ENCODE measurements at places on chromosomes 7 and 10.

- DNase-seq, result no peak
These were observed 200.4 kb upstream of the NFE2L3 start for GRCh38 chr7:25951414-25952260.

- DNase-seq, result no peak
These were observed 349.7 kb upstream of the NRP1 start for GRCh38 chr10:33684211-33684611.

DNA sequence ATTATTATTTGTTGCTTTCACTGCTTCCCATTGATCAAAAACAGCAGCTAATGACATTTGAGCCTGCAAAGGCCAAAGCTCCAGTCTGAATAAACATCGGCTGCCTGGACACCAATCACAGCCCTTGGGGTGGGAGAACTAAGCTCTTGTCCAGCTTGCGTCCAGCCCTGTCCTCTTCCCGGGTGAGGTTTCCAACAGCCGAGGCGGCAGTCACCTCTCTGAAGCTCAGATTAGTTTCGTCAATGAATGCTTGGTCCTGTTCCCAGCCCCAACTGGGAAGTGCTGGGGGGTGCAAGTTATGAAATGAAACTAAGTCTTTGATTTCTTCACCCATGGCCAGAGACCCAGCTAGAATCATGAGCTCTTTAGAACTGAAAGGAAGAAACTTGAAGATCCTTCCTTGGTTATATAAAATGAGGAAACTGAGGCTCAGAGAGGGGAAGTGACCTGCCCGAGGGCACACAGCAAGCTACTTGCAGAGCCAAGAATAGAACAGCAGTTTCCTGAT, 114.0 kb upstream of the TCF7L2 start:
- no peak for DNase-seq

DNA sequence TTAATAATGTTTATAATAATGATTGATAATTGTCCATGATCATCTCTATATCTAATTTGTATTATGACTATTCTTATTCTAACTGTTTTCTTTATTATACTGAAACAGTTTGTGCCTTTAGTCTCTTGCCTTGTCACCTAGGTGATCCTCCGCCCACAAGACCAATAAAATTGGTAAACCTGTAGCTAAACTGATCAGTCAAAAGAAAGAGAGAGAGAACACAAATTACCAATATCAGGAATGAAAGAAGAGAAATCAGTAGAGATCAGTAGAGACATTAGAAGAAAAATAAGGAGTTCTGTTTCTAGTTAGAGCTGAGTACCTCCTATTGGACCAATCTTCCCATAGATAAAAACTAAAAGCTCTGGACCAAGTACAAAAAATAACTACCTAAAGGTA, 6.1 kb upstream of the COA1 start:
- no peak for DNase-seq

GRCh38 chr7:644381-645305, 81.9 kb upstream of the DNAAF5 start:
- DNase-seq, result no peak

GRCh38 chr10:127119936-127120335, 76.5 kb downstream of the INSYN2A start:
- DNase-seq, result no peak

- DNase-seq, result no peak
These were observed 16.4 kb downstream of the SH3PXD2A start for GRCh38 chr10:103838862-103839518.

GRCh38 chr7:95322854-95323253, 1.5 kb downstream of the PON1 start:
- no peak for DNase-seq

DNA sequence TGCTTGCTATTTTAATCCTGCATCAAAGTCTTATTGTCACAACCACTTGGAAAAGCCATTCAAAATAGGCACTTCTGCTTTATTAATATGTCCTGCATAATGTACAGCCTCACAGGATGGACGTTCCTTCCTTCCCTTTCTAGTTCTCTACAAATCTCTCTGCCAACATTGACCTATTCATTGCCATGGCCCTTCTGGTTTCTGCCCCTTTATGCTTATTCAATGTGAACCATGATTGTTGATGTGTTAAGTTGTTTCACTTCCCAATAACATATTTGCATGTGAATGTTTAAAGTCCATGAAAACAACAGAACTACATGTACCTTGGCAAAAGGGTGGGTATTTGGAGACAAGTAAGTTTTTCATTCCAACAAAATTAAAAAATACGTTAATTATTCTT, 45.7 kb downstream of the COL28A1 start:
- DNase-seq, result no peak

DNA sequence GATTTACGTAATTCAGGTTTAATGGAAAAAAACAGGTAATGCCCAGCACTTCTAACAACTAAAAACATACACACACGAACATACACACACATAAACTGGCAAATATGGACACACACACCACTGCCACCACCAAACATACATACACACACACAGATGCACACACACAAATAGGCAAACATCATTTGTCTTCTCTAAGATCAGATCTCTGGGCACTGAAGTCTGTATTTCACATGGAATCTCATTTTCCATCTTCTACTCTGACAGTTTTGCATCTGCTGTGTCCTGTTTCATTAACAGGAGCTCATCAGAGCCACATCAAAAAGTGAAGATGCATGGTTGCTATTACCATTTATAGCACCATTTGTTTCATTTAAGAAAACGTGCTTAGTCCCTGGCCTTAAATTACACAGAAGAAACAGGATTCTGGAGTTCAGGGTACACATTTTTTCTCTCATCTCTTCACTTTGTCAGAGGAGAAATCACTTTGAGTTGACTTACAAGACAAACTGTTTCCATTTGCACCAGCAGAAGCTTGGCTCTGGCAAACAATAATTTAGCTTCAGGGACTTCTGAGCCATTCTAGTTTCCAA, 165.3 kb downstream of the SORCS1 start:
- DNase-seq, result no peak

GRCh38 chr7:134782121-134782623, 2.7 kb downstream of the CALD1 start:
- no peak for DNase-seq

DNA sequence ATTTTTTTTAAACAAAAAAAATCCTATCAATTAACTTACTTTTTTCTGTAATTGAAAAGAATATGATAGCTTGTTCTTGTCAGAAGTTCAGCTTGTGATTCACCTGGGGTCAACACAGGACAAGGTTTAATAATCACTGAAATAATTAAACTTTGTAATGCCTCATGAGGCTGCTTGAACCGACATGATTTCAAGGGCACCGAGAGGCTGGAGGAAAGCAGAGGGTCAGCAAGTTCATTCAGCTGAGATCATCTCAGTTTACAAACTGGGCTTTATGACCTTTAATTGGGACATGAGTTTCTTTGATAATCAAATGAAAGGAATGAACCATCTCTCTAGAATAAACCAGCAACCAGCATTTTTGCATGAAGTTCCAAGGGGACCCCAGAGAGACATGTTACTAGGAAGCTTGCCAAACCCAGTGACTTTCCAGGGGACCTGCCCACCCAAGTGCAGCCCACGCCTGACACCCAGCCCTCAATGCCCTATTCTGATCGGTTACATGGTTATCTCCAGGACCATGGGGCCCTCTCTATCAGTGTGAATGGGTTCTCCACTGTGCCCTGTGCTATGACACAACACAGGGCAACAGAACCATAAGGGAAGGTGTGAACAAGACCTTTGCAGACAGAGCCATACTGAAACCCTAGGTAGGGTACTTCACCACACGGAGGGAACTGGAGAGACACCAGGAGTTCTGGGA, 7.8 kb upstream of the CYP3A4 start:
- DNase-seq, result no peak

GRCh38 chr10:5945190-5945509, 32.2 kb downstream of the IL15RA start:
- DNase-seq, result no peak

DNA sequence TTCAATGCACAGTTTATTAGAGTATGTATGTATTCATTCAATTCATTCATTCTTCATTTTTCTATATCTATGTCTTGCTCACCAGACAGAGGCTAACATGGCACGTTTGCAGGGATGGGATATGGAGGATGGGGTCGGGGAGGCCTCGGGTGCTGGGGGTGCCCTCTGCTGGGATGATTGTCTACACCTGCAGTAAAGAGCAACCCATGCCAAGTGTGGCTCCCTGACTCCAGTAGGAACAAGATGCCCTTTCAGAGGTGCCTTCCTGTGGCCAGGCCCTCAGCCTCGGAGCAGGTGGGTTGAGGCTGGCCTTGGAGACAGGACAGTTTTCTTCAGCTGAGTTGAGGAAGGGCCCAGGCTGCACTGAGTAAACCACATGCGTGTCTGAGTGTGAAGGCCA, 157.2 kb downstream of the SH2D4B start:
- no peak for DNase-seq

DNA sequence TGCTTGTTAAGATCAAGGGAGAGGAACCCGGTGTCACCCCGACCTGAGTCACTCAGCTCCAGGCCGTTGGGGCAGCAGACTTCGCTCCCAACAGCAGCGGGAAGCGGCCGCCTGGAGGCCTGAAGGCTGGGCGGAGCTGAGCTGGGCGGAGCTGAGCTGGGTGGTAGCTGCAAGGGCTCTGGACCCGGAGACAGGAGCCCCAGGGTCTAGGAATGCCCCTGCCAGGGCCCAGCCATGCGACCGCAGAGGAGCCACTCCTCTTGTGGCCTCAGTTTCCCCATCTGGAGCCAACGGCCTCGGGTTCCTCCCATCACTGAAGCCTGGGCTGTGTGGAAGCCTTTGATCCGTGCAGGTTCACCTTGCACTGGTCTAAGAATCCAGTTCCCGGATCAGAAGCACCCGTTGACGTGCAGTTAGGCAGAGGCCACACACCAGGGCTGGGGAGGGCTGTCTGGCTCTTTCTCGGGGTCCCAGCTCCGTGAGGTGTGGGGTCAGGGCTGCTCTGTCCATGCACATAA, 21.9 kb upstream of the DPYSL4 start:
- DNase-seq, result no peak

DNA sequence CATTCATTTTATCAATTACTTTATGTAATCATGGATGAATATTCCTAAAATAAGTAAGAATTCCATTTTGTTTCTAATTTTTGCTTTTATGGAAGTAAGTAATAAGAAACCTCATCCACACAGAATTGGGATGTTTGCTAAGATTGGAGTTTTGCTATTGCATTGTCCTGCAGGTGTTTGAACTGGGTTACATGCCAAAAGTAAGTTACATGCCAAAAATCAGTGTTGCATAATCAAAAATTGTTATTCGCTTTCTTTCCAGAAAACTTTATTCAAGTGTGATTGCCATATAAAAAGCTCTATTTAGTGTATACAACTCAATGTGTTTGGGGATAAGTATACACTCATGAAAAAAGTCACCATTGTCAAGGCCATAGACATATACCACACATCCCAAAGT, 346.7 kb upstream of the PLXDC2 start:
- no peak for DNase-seq

GRCh38 chr10:68075550-68076004, 494 bp upstream of the HERC4 start:
- no peak for DNase-seq

GRCh38 chr7:55550841-55551537, 21.3 kb downstream of the VOPP1 start:
- no peak for DNase-seq

DNA sequence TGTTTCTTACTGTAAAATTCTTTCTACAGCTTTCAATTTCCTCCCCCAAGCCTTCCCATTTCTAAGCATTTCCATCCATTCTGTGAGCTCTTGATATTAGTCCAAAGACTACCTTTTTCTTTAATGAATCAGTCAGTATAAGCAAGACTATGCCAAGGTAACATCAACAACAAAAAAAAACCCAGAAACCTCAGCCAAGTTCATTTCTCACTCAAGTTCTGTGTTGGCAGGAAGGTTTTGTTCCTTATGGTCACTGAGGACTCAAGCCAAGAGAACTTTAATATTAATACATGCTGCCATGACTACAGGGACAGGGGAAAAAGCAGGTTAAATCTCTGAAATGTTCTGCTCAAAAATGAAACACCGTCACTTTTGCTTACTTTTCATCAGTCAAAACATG, 621.2 kb upstream of the NRP1 start:
- DNase-seq, result no peak

GRCh38 chr10:75170215-75170614, 40.4 kb upstream of the VDAC2 start:
- DNase-seq, result no peak

DNA sequence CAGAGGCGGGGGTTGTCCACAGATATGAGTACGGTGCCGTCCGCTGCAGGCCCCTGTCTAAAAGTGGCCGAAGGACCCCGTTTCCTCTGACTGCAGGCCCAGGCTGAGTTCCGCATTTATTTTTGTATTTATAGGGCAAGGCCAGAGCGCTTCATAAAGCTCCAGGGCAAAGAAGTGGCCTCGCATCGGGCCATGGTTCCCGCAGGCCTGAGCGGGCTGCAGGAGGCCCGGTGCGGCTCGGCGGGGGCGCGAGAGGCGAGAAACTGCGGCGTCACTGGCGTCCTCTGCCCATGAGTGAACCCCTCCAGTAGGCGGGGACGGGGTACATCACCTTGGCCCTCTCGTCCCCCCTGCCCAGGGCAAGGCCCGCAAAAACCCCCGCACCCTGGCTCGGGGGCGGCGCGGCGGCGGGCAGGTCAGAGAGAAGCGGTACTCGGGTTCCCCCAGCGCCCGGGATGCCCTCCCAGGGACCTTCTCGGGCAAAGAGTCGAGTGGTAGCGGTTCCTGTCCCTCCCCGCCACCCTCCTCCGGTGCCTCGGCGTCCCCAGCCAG, 355.7 kb downstream of the DNAJB6 start:
- DNase-seq, result no peak

DNA sequence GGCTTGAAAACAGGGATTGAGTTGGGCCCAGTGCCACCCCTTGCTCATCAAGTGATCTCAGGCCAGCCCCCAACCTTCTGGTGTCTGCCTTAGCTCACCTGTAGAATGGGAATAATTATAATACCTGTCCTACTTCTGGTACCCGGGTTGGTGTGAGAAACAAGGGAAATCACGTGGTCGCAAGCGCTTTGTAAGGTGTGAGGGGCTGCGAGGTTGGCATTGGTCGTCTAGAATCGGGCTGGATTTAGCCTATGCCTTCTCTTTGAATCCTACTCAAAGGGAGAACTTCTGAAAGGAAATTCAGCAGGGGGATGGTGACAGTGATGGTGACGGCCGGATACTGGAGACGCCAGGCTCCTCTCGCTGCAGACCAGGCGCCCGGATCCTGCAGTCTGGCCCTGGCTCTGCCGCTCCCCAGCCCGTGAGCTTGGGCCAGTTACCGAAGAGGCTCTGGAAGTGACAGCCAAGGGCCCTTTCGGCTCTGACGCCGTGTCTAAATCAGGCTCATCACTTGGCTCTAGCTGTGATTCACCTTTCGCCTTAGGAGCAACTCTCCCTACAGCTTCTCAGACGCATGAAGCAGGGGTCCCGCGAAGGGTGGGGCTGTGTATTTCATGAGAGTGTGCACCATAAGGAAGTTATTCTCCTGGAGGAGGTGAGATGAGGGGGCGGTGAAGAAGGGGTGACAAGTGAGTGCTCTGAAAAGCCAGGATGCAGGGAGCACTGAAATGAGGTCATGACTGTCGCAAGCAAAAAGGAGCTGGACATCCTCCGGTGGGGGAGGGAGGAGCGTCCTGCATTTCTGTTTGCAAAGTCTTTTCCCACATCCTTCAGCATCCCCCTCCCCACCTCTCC, 4.0 kb upstream of the CREB5 start:
- no peak for DNase-seq

DNA sequence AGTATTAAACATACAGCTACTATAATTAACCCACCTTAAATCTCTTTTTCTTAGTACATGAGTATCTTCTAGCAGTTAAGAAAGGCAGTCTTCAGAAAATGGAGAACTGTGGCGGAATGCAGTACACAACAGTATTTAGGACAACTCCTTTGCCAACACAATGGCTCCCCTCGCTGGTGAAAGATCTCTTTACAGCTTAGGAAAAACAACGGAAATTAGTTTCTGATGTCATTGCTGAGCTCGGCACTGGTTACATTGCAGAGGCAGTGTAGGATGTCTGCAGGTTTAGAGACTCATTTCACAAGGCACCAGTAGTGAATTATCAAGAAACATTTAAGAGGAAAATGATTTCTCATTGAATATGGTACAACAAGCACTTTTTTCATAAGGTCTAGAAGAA, 43.4 kb downstream of the GLRX3 start:
- no peak for DNase-seq

Measured in stimulated activated CD4-positive, alpha-beta T cell treated with anti-CD3 and anti-CD28 coated beads, TNF-alpha, amount 100 ng/mL, for 1 hour (primary cell).